NCI-H774 (cell line): ENCODE measurements at places on chromosomes 1 and 21.

DNA sequence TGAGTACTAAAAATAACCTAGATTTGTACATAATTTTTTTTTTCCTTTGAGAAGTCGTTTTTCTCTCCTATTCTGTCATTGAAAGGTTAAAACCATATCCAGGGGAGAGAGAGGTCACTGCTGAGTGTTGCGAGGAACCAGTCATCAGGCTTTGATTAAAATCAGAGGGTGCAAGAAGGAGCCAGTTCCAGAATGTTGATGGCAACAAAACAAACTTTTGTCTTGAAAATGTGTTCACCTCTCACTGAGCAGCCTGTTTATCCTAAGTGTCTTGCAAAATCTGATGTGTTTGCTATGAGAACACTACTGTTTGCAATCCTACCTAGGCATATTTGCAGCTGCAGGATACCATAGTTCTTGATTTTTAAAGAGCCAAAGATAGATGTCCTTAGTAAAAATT lies 25.9 kb downstream of the PTGFR start:
- no peak for DNase-seq

DNA sequence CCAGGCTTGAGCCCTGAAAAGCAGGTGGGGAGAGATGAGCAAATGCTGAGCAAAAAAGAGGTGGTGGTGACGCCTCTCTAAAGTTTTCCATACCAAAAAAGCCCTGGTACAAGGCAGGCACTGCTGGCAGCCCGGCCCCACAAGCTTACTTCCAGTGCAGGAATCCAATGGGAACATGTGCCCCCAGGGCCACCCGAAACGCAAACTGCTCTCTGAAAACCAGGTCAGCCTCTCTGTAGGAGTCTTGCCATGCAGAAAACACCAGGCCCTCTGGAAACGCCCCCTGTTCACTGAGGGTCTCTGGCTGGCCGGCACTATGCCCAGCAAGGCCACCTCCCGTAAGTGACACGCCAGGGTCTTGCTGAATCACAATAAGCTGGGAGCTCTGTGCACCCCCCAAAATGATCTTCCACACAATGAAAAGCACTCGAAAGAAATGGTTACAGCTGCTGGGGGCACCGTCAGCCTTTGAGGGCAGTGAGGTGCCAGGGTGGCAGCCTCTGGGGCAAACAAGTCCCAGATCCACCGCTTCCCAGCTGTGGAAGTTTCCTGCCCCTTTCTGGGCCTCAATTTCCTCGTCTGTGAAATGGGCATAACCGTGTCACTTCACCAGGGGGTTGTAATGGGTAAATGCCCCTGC lies 170.5 kb downstream of the TOMM20 start:
- DNase-seq = no peak

DNA sequence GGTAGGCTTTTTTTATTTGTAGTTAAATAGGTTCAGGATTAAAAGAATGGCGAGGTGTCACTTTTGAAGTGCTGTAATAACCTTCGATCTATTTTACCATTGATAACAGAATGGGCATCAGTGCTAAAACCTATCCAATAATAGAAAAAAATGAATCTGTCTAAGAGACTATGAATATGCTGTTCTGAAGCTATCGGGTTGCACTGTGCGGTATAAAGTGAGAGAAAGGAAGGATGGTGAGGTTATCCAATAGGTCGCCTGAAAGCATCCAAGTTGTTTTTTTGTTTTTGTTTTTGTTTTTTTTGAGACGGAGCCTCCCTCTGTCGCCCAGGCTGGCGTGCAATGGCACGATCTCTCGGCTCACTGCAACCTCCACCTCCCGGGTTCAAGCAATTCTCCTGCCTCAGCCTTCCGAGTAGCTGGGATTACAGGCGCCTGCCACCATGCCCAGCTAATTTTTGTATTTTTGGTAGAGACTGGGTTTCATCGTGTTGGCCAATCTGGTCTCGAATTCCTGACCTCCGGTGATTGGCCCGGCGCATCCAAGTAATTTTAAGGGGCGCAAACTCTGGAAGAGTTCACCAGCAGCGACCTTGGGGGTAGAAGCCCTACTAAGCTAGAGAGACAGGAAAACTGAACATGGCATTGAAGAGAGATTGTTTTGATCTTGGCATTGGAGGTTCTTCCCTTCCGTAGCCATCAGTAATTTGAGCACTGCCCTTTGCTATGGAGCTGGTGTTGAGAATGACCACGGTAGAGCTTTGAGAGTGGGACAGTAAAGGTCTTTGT lies 8.7 kb upstream of the MDM4 start:
- DNase-seq = peak; percentile 72

GRCh38 chr21:45147473-45148315 lies 73.3 kb downstream of the ADARB1 start:
- no peak for DNase-seq

DNA sequence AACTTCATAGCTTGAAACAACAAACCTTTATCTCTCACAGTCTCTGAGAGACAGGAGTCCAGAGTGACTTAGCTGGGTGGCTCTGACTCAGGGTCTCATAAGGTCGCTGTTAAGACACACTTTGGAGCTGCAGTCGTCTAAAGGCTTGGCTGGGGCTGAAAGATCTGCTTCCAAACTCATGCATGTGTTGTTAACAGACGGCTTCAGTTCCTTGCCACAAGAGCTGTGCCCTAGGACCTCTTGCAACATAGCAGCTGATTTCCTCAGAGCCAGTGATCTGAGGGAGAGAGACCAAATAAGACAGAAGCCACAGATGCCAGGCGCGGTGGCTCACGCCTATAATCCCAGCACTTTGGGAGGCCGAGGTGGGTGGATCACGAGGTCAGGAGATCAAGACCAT lies 176.8 kb downstream of the DISC1 start:
- DNase-seq = no peak

DNA sequence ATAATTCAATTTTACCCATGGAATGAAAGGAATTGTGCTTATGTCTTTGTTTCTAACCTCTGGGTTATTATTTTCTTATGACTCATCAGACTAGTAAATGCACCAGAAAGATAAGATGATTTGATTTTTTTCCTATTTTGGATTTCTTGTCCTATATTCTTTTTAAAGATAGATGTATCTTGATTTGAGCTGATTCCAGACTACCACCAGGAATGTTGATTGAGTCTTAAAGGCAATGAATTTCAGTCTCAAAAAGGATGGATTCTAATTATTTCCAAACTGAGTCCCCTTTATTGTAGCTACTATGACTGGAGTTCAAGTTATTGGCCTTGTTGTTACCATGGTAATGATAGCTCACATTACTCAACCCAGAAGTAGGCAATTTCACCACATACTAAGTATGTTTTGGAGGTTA lies 95.8 kb upstream of the RGS4 start:
- DNase-seq = no peak

GRCh38 chr1:1270813-1271212 lies 2.8 kb downstream of the UBE2J2 start:
- no peak for DNase-seq

DNA sequence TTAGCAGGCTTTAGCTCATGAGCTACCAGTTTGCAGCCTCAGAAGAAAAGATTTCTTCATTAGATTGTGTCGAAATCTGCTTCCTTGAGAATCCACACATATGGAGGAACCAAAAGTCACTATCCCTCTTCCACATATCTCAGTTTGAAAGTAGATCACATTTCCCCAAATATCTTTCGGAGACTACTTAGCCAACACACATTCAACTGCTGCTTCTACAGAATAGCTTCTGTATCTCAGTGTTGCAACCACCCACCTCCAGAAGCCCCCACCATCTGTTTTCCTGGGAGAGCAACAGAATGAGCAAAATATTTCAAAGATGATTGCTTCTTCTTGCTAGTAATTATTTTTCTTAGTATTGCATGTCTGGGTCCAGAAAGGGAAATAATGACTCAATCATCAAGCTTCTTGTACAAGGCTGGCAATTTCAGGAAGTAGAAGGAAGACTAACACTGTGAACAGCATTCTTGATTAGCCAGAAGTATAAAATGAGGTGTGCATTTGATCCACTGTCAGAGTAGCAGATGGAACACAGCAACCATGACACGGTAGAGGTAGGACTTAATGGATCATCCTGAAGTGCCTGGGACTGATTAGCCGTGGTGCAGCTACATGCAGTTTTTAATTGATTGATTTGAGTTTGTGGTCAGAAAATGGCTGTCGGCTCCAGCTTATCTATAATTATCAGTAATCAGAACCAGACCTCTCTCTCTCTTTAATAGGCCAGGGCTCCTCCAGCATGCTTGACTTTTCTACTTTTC lies 24.9 kb downstream of the ZC3H11B start:
- no peak for DNase-seq

GRCh38 chr1:151072224-151072623 lies 1.7 kb downstream of the GABPB2 start:
- DNase-seq = no peak

- no peak for DNase-seq
Observed at GRCh38 chr1:26686795-26687194, 9.0 kb upstream of the ARID1A start.

GRCh38 chr1:228867951-228868730 lies 132.9 kb downstream of the RHOU start:
- DNase-seq = peak; percentile 91
